Calu3 (cell line): ENCODE measurements at places on chromosomes 1 and 21. TPM values are rescaled to one million over a fixed set of nuclear protein-coding genes. Genes with fewer than 3 reads are reported as not detected.

DNA sequence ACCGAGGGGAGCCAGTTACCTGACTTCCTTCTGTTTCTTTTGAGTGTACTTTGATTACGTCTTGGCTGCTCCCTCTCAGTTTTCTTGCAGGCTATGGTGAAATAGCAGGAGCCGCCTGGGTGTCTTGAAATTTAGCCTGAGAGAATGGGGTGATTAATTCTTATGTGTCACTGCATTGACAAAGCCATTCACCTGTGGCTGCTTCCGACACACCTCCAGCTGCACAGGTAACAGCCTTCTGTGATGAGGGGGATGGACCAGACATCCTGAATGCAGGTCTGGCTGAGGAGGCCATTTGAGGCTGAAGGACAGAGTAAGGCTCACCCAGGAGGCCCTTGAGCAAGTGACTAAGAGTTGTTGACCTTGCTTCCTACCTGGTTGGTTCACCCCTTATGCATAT, 16.5 kb downstream of the CACNA1E start:
- H3K27me3 ChIP-seq, result peaks cover 88% of the 10 kb centered on the region
- no peaks in the 10 kb centered on the region for H3K36me3 ChIP-seq
- no peak for DNase-seq
- H3K4me3 ChIP-seq, result no peak overlapping the region
- no peaks in the 10 kb centered on the region for H3K4me1 ChIP-seq

GRCh38 chr1:209074575-209075250, 508.8 kb upstream of the CAMK1G start:
- no peak overlapping the region for H3K4me3 ChIP-seq
- H3K27ac ChIP-seq, result no peak overlapping the region
- H3K4me1 ChIP-seq, result no peaks in the 10 kb centered on the region
- DNase-seq, result no peak
- no peaks in the 10 kb centered on the region for H3K27me3 ChIP-seq

DNA sequence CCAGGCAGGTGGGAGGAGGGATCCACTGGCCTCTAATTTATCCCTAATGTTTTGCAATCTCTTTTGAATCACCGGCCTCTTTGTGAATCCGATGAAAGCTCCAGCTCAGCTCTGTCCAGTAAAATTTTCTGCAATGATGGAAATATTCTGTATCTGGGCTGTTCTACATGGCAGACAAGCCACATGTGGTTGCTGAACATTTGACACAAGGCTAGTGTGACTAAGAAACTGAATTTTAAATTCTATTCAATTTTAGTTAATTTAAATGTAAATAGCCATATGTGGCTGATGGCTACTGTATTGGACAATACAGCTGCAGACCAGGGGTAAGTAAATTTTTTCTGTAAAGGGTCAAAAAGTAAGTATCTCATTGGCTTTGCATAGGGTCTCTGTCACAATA, 135.1 kb downstream of the CSMD2 start:
- no peak for DNase-seq
- no peak overlapping the region for H3K27ac ChIP-seq
- H3K27me3 ChIP-seq, result no peaks in the 10 kb centered on the region
- no peak overlapping the region for H3K4me3 ChIP-seq

GRCh38 chr1:231493421-231494185, 34.9 kb upstream of the TSNAX start:
- DNase-seq, result no peak
- H3K4me1 ChIP-seq, result no peaks in the 10 kb centered on the region
- no peaks in the 10 kb centered on the region for H3K27me3 ChIP-seq
- peak overlapping the region; percentile 62 for H3K27ac ChIP-seq
- H3K4me3 ChIP-seq, result no peak overlapping the region

- DNase-seq, result peak; percentile 72
- no peak overlapping the region for H3K27ac ChIP-seq
- H3K4me1 ChIP-seq, result peaks cover 16% of the 10 kb centered on the region
- no peak overlapping the region for H3K4me3 ChIP-seq
Measured at GRCh38 chr1:27122652-27123051, 32.3 kb downstream of the SLC9A1 start.

DNA sequence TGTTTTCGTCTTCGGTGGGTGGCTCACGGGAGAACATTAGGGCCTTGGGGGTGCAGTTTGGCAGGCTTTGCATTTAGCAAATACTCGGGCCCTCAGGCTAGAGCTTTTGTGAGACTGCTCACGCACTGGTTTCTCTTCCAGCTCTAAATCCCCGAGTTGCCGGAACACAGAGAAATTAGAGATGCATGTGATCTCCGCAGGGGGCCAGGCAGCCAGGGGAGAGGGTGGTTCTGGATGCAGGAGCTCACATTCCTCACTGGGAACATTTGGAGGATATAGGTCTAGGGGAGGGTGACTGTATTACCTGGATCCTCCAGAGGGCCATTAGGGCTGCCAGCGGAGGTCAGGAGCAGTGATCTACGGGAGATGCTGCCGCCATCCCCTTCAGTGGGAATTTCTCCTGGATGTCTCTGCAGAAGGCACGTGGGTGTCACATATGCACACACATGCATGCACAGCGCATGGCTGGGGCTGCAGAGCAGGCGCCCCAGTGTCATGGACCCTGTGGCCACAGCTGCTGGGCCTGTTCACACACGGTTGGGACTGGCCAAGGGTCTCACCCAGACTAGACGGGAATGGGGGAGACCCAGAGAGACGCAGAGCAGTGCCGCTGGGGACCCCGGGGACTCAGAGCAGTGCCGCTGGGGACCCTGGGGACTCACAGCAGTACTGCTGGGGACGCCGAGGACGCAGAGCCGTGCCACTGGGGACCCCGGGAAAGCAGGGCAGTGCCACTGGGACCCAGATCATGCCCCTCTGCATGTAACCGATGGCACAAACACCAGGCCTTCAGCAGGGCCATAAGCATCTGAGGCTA, 258.7 kb downstream of the CAMTA1 start:
- peaks cover 59% of the 10 kb centered on the region for H3K27me3 ChIP-seq
- no peak for DNase-seq
- no peaks in the 10 kb centered on the region for H3K4me1 ChIP-seq
- no peaks in the 10 kb centered on the region for H3K36me3 ChIP-seq
- H3K4me3 ChIP-seq, result no peak overlapping the region
- no peak overlapping the region for H3K27ac ChIP-seq

- H3K27ac ChIP-seq, result no peak overlapping the region
- H3K4me1 ChIP-seq, result no peaks in the 10 kb centered on the region
- H3K27me3 ChIP-seq, result peaks cover 6% of the 10 kb centered on the region
- no peak overlapping the region for H3K4me3 ChIP-seq
- DNase-seq, result no peak
- H3K36me3 ChIP-seq, result no peaks in the 10 kb centered on the region
Measured at GRCh38 chr1:119891386-119891785, 4.9 kb downstream of the ADAM30 start.

DNA sequence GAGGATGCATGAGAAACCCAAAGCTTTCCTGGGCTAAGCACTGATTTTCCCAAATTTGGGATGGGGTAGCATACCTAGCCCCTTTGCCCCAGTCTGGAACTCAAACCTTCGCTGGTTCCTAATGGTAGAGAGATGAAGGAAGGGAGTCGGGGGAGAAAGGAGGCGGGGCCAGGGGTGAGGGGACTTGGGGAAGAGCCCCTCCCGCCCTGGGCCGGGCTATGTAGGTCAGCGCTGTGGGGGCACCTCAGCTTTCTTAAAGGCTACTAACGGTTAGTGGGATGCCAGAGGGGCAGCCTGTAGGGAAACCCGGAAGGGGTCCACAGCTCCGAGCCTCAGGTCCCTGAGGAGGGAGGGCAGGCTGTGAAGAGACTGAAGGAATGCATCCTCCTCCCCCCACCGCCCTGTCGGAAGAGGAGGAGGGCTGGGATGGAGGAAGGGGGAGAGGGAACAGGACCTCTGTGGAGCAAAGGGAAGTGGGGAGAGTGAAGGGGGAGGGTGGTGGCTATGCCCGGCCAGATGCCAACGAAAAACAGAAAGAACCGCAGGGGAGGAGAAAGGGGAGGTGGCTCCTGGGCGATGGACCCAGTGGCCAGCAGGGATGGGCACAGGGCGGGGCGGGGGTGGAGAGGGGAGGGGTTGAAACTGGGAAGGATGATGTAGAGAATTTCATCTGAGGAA, 1.3 kb downstream of the CADM3 start:
- H3K27ac ChIP-seq, result no peak overlapping the region
- H3K36me3 ChIP-seq, result no peaks in the 10 kb centered on the region
- H3K4me1 ChIP-seq, result no peaks in the 10 kb centered on the region
- DNase-seq, result no peak
- H3K4me3 ChIP-seq, result no peak overlapping the region

GRCh38 chr1:226306425-226306824, 2.5 kb downstream of the LIN9 start:
- no peaks in the 10 kb centered on the region for H3K27me3 ChIP-seq
- no peak overlapping the region for H3K4me3 ChIP-seq

DNA sequence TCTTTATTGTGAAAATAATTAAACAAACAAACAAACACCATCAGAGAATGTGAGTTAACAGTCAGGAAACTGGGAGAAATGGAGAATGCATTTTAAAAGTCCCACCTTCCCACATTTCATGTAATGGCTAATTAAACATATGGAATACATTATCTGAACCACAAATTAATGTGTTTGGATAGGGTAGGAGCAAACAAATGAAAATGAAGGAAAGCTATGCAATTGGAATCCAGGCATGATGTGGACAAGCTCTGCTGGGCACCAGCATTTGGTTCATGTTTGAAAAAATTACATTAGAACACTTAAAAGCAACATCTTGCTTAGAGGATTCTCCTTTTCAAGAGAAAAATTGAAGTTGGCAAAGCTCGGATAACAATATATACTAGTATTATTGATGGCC, 628.1 kb downstream of the LMO4 start:
- no peaks in the 10 kb centered on the region for H3K36me3 ChIP-seq
- no peaks in the 10 kb centered on the region for H3K27me3 ChIP-seq
- no peak overlapping the region for H3K27ac ChIP-seq

GRCh38 chr1:6923416-6923815, 138.2 kb downstream of the CAMTA1 start:
- no peak overlapping the region for H3K27ac ChIP-seq
- no peak overlapping the region for H3K4me3 ChIP-seq
- no peak for DNase-seq
- no peaks in the 10 kb centered on the region for H3K36me3 ChIP-seq
- peaks cover 53% of the 10 kb centered on the region for H3K27me3 ChIP-seq

DNA sequence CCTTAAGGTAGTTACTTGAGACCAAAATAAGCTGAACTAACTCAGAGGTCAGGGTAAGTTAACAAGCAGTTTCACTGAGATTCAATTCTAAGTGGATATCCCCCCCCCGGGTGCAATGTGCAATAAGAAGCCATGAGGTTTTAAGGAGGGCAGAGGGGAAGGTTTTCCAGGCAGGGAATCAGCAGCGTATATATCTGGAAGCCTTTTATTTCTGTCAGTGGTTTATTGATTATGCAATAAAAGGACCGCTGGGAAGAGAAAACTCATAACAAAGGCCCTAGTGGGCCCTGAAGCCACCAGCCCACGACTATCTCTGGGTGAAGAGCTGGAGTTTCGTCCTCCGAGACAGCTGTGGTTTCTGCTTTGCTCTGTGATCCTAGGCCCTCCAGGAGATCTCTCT, 53.1 kb upstream of the CTPS1 start:
- peaks cover 46% of the 10 kb centered on the region for H3K4me1 ChIP-seq
- H3K4me3 ChIP-seq, result no peak overlapping the region
- no peak overlapping the region for H3K27ac ChIP-seq
- no peaks in the 10 kb centered on the region for H3K27me3 ChIP-seq
- no peak for DNase-seq
- H3K36me3 ChIP-seq, result no peaks in the 10 kb centered on the region

GRCh38 chr1:43387976-43388599, 1.5 kb downstream of the MED8 start:
- H3K36me3 ChIP-seq, result peaks cover 26% of the 10 kb centered on the region
- H3K27me3 ChIP-seq, result no peaks in the 10 kb centered on the region
- peak overlapping the region; percentile 97 for H3K4me3 ChIP-seq
- peak overlapping the region; percentile 94 for H3K27ac ChIP-seq

GRCh38 chr21:30612132-30612531, 1.6 kb downstream of the KRTAP6-1 start:
- H3K27me3 ChIP-seq, result no peaks in the 10 kb centered on the region
- H3K4me1 ChIP-seq, result no peaks in the 10 kb centered on the region
- H3K36me3 ChIP-seq, result no peaks in the 10 kb centered on the region
- H3K4me3 ChIP-seq, result no peak overlapping the region

DNA sequence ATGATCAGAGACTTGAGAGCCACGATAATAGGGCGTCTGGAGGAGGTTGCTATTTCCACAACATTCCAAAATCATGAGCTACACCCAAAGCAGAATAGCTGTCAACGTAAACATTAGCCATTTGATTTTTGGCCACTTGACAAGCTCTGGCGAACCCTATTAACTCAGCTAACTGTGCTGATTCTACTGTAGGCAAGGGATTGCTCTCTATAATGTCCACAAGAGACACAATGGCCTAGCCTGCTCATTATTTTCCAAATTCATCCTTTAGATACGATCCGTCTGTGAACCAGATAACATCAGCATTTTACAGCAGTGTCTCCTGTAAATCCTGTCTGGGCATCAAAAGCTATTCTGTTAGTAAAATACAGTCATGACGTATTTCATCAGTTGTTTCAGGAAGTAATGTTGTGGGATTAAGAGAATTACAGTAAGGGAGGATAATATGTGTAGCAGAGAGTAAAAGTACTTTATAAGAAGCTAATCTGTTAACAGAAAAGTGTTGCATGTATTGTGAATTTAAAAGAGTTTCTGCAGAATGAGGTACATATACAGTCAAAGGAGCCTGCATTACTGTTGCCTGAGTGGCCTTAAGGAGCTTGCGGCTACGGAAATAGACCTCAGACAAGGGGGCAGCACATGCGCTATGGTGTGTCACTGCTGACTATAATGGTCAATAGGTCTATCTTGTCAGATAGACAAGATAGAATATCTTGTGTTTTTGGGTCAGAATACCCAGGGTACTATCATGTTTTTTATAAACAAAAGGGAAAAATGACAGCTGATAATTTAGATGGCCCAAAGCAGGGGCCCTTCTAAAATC, 44.9 kb upstream of the TINAGL1 start:
- H3K27me3 ChIP-seq, result no peaks in the 10 kb centered on the region
- H3K36me3 ChIP-seq, result peaks cover 5% of the 10 kb centered on the region
- H3K4me1 ChIP-seq, result no peaks in the 10 kb centered on the region
- H3K27ac ChIP-seq, result no peak overlapping the region
- H3K4me3 ChIP-seq, result no peak overlapping the region

DNA sequence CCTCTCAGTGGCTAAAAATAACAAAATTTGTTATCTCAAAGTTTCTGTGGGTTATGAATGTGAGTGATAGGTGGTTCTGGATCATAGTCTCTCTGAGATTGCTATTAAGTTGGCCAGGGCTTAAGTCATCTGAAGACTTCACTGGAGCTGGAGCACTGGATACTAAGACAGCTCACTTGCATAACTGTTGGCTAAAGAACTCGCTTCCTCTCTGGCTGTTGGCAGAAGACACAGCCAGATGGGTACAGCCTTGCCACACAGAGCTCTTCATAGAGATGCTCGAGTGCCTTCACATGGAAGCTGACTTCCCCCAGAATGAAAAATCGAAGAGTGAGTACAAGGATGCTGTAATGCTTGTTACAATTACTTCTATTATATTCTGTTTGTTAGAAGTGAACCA, 333.8 kb downstream of the ZP4 start:
- no peaks in the 10 kb centered on the region for H3K27me3 ChIP-seq
- no peak overlapping the region for H3K4me3 ChIP-seq
- no peaks in the 10 kb centered on the region for H3K36me3 ChIP-seq
- H3K27ac ChIP-seq, result no peak overlapping the region
- DNase-seq, result no peak
- H3K4me1 ChIP-seq, result no peaks in the 10 kb centered on the region

- DNase-seq, result no peak
- no peak overlapping the region for H3K4me3 ChIP-seq
- no peak overlapping the region for H3K27ac ChIP-seq
- H3K27me3 ChIP-seq, result no peaks in the 10 kb centered on the region
Measured at GRCh38 chr1:221693087-221693486, 48.8 kb downstream of the DUSP10 start.

COL8A2 gene
- total RNA-seq, result 0.07 TPM in 1 of 2 replicates, not detected in the other

GNG4 gene
- total RNA-seq, result 11.6 and 18.4 TPM in 2 replicates

NUDT4B gene
- total RNA-seq, result 0.78 and 1.7 TPM in 2 replicates

TRAPPC10 gene
- total RNA-seq, result 28.8 and 37.1 TPM in 2 replicates

ASTN1 gene
- not detected in 2 replicates for total RNA-seq

AKNAD1 gene
- total RNA-seq, result not detected in 2 replicates

NES gene
- 6.1 and 7.4 TPM in 2 replicates for total RNA-seq

NBPF10 gene
- total RNA-seq, result 3.1 and 3.3 TPM in 2 replicates
